ENCODE measurements at places on chromosomes 3 and 15. TPM values are rescaled to one million over a fixed set of nuclear protein-coding genes. Genes with fewer than 3 reads are reported as not detected.

Gene HRG
- polyA plus RNA-seq, result 0.04 TPM

Gene VGLL3
- 7.4 TPM for polyA plus RNA-seq

Gene CDCP1
- 25.5 TPM for polyA plus RNA-seq

Gene CHRD
- 3.7 TPM for polyA plus RNA-seq

Gene FAM81A
- 5.3 TPM for polyA plus RNA-seq

DNA sequence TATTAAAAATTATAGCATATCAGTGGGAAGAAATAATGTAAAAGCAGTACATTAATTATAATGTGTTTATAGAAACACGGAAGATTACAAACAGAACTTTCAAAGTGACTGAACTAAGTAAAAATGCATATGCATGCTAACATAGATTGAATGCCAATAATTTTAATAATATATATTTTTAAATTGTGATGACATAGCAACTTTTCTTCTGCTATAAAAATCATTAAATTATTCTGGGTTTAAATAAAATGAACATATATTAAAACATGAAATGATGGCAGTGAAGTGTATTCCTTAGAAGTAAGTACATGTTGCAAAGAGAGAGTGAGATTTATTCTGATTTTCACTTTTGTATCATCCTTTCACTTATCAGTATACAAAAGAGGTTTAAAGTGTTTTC is 128.9 kb downstream of the CHL1 start:
- no peak overlapping the region for H3K27ac ChIP-seq
- H3K4me3 ChIP-seq, result no peak overlapping the region
- DNase-seq, result no peak
- H3K27me3 ChIP-seq, result no peaks in the 10 kb centered on the region
- H3K36me3 ChIP-seq, result no peaks in the 10 kb centered on the region

- H3K4me3 ChIP-seq, result no peak overlapping the region
- no peak for DNase-seq
- no peaks in the 10 kb centered on the region for H3K27me3 ChIP-seq
- H3K36me3 ChIP-seq, result no peaks in the 10 kb centered on the region
- no peak overlapping the region for H3K27ac ChIP-seq
- peaks cover 16% of the 10 kb centered on the region for H3K4me1 ChIP-seq
These were observed 97.1 kb upstream of the SLC6A6 start for GRCh38 chr3:14305324-14305723.

DNA sequence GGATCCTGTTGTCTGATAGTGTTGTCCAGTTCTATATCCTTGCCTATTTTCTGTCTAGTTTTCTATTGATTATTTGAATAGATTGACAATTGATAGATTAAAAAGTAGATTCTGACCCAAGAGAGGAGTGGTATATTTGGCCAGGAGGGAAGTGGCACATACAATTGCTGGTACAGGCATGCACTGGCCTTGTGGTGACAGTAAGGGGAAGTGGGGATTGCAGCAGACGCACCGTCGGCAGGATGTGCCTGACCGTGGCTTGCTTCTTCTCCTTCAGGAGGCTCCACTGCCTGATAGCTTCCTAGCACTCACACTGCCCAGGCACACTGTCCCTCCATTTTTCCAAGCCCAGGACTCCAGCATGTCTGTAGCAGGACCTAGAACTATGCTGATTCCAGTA is 10.5 kb downstream of the GABRG3 start:
- no peak overlapping the region for H3K27ac ChIP-seq
- H3K27me3 ChIP-seq, result no peaks in the 10 kb centered on the region
- no peak overlapping the region for H3K4me3 ChIP-seq

- DNase-seq, result no peak
- H3K4me3 ChIP-seq, result no peak overlapping the region
- H3K4me1 ChIP-seq, result no peaks in the 10 kb centered on the region
- H3K36me3 ChIP-seq, result no peaks in the 10 kb centered on the region
- H3K27ac ChIP-seq, result no peak overlapping the region
These were observed 58.7 kb downstream of the WNT7A start for GRCh38 chr3:13821126-13821525.

DNA sequence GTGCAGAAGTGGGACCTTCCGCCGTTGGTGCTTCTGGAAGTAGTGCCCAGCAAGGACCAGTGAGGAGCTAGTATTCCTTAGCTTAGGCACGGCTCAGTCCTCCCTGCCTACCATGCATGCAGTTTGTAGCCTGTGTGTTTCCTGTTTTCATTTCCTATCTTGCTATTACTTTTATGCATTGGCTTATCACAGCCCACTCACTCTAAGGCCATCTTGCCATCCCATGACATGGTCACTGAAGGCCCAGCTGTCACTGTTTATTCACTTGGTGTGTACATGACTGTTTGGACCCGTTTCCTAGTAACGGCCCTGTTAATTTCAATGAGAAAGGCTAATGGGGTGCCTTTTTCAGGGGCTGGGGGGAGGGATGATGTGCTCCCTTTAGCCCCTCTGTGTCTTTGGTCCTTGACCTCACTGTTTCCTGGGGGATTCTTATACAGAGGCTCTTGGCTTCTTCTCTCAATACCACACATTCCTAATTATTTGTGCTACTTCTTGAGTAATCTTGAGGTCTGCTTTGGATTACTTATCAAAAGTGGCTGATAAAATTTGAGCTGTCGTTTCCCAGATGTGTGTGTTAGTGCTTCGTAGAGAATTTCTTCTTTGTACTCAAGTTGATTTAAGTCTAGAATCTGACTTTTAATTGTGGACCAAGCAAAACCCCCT is 24.5 kb upstream of the TRAK1 start:
- peak; percentile 64 for DNase-seq
- no peak overlapping the region for H3K4me3 ChIP-seq
- no peaks in the 10 kb centered on the region for H3K27me3 ChIP-seq
- peaks cover 25% of the 10 kb centered on the region for H3K4me1 ChIP-seq

DNA sequence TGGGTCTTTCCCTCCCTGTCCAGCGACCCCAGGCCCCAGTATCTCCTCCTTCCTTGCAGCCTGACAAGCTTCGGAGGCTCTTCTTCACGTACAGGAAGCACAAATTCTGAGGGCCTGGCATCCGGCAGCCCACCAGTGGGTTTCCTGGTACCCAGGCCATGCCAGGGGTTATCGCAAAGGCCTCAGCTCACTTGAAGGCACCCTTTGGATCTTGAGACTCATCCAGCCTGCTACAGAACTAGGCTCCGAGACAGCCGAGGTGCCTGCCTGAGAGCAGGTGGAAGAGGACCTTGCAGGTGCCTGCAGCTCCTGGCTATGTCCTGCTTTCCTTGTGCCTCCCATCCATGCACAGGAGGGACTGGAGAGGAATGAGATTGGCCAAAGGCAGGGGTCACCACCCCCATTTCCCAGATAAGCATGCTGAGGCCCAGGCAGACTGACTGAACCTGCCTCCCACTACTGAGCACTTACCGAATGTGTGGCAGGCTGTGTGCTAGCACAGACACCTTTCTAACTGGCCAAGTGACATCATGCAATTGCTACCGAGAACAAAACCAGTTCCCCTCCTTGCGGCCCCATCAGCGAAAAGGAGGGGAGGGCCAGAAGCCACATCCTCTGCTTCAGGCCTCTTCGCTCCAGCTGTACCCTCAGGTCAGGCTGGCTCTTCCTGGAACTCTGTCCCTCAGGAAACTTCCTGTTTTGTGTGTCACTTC is 11.2 kb downstream of the SH2D7 start:
- H3K27me3 ChIP-seq, result no peaks in the 10 kb centered on the region
- no peak for DNase-seq
- peak overlapping the region; percentile 13 for H3K27ac ChIP-seq

- H3K4me1 ChIP-seq, result peaks cover 52% of the 10 kb centered on the region
- no peaks in the 10 kb centered on the region for H3K27me3 ChIP-seq
- H3K36me3 ChIP-seq, result no peaks in the 10 kb centered on the region
These were observed 42.9 kb downstream of the ADCY5 start for GRCh38 chr3:123405936-123406510.

DNA sequence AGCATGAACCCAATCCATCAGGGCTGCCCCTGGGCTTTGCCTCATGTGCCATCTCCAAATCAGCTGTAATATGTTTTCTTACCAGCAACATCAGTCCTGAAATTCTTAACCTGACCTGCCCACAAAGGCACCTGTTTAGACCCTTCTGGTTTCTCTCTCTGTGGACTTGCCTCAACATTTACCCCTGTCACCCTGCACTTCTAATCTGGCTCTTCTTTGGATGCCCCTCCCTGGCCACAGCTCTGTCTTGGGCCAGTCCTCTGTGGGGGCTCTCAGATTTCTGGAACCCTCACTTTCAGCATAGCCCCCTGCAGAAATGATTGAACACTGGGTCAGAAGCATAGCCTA is 168.7 kb upstream of the STAC start:
- H3K27ac ChIP-seq, result no peak overlapping the region
- no peaks in the 10 kb centered on the region for H3K27me3 ChIP-seq
- no peak overlapping the region for H3K4me3 ChIP-seq
- no peaks in the 10 kb centered on the region for H3K4me1 ChIP-seq
- DNase-seq, result no peak

DNA sequence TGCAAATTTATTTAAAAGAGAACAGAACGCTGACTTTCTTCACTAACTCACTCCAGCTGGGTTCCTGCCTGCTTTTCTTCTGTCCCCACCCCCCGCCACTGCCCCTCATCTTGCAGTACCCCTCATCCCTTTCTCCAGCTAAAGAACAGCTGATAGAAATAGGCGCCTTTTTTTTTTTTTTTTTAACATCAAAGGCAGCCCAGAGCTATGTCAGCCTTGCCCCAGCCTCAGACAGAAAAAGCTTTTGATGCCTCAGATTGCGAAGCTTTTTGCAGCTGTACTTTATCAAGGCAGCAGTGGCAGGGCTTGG is 1.8 kb downstream of the CADPS start:
- H3K27me3 ChIP-seq, result peaks cover 51% of the 10 kb centered on the region
- peak overlapping the region; percentile 34 for H3K4me3 ChIP-seq
- DNase-seq, result no peak
- peaks cover 5% of the 10 kb centered on the region for H3K4me1 ChIP-seq

GRCh38 chr3:72733676-72734075 is 114.6 kb downstream of the SHQ1 start:
- H3K27me3 ChIP-seq, result peaks cover 9% of the 10 kb centered on the region
- no peaks in the 10 kb centered on the region for H3K36me3 ChIP-seq
- H3K27ac ChIP-seq, result no peak overlapping the region
- peaks cover 4% of the 10 kb centered on the region for H3K4me1 ChIP-seq
- DNase-seq, result no peak

DNA sequence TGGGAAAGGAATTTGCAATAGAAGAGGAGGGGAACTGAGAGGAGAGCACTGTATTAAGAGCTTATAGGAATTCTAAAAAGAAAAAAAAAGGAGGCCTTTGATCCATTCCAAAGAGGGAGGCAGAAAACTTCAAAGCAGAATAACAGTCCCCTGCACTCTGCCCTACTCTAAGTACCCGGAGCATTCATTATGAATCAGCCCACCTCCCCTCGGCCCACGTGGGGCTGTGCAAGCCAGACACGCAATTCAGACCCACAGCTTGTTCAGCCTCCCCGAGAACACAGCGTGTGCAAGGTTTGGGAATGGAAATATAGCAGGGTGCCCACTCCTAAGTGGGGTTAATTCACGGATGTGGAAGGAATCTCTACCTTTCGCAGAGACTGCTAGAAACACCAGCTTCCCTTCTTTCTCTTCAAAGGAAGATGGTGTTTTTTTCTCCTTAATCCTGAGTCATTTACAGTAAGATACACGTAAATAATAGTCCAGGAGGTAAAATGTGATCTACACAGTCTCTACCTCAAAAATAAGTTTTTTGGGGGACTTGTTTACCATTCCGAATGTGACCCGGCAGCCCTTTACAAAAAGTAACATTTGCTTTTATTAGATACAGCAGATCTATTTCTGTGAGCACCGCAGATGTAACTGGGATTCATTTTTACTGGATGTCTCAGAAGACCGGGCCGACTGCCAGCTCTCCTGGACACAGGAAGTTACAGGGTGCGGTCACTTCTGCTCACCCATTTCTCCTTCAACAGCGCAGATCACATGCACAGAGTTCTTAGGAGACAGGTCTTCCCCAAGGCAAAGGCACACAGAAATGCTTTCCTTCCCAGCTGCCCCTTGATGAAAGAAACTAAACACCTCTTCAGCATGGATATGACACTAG is 768.5 kb upstream of the CFAP20DC start:
- H3K4me1 ChIP-seq, result no peaks in the 10 kb centered on the region
- H3K27me3 ChIP-seq, result no peaks in the 10 kb centered on the region
- no peak overlapping the region for H3K27ac ChIP-seq
- H3K36me3 ChIP-seq, result no peaks in the 10 kb centered on the region
- DNase-seq, result peak; percentile 21
- H3K4me3 ChIP-seq, result no peak overlapping the region

- H3K4me1 ChIP-seq, result peaks cover 23% of the 10 kb centered on the region
- DNase-seq, result no peak
- no peaks in the 10 kb centered on the region for H3K36me3 ChIP-seq
- no peak overlapping the region for H3K27ac ChIP-seq
- H3K27me3 ChIP-seq, result no peaks in the 10 kb centered on the region
These were observed 48.0 kb upstream of the KLF13 start for GRCh38 chr15:31278544-31279220.

DNA sequence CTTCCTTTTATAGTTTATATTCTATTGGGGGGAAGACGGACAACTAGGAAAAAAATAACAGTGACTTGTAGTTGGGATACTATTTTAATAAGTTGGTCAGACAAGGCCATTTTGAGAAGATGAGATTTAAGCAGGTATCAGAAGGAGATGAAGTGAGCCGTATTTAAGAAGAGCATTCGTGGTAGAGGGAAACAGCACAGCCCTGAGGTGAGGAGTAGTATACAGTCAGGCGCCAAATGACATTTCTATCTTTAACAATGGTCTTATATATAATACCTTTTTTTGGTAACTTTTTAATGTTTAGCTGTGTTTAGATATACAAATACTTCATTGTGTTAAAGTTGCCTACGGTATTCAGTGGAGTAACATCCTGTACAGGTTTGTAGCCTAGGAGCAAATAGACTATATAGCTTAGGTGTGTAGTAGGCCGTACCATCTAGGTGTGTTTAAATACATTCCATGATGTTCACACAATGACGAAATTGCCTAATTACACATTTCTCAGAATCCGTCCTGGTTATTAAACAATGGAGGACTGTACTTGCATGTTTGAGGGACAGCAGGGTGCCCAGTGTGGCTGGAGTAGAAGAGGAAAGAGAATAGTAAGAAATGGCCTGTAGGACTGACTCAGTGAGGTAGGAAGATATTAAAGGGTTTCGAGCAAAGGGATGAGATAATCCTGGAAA is 1.6 kb downstream of the NKTR start:
- no peak for DNase-seq
- H3K4me3 ChIP-seq, result peak overlapping the region; percentile 97
- peaks cover 7% of the 10 kb centered on the region for H3K4me1 ChIP-seq
- peaks cover 4% of the 10 kb centered on the region for H3K36me3 ChIP-seq

- no peak for DNase-seq
- no peaks in the 10 kb centered on the region for H3K4me1 ChIP-seq
- H3K27me3 ChIP-seq, result no peaks in the 10 kb centered on the region
- no peak overlapping the region for H3K27ac ChIP-seq
- H3K36me3 ChIP-seq, result no peaks in the 10 kb centered on the region
These were observed 7.4 kb upstream of the FNDC3B start for GRCh38 chr3:172031996-172032395.

GRCh38 chr3:12328132-12328836 is 39.4 kb downstream of the PPARG start:
- no peak for DNase-seq
- H3K4me1 ChIP-seq, result no peaks in the 10 kb centered on the region
- H3K36me3 ChIP-seq, result no peaks in the 10 kb centered on the region
- no peak overlapping the region for H3K4me3 ChIP-seq
- H3K27ac ChIP-seq, result no peak overlapping the region

GRCh38 chr3:157073810-157074209 is 86.1 kb downstream of the CCNL1 start:
- no peak overlapping the region for H3K27ac ChIP-seq
- no peaks in the 10 kb centered on the region for H3K27me3 ChIP-seq
- no peak for DNase-seq
- peaks cover 10% of the 10 kb centered on the region for H3K4me1 ChIP-seq
- no peak overlapping the region for H3K4me3 ChIP-seq
- H3K36me3 ChIP-seq, result no peaks in the 10 kb centered on the region

All from large intestine (tissue), 12 donors.